Spinal cord (tissue), 10 donors: ENCODE measurements at places on chromosomes 13 and 19. TPM values are rescaled to one million over a fixed set of nuclear protein-coding genes. Genes with fewer than 3 reads are reported as not detected.

DNA sequence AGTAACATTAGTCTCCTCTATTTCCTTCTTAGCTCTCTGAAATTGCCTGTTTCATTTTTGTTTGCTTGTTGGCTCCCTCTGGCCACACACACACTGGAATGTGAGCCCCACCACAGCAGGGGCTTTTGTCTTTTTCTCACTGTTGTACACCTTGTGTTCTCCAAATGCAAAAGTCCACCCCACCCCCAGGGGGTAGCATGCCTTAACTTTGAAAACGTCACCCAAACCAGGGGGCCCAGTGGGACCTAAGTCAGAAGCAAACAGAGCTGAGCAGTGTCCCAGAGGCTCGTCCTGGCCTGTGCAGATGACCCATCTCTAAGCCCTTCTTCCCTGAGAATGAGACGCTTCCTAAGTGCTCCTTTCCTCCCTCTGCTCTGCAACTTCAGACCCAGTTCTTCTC is 614.1 kb downstream of the UQCRFS1 start:
- no peak overlapping the region for H3K27ac ChIP-seq
- DNase-seq: no peak

WTIP gene
- 39.9 TPM for total RNA-seq

- DNase-seq: no peak
- H3K36me3 ChIP-seq: no peaks in the 10 kb centered on the region
- peaks cover 2% of the 10 kb centered on the region for H3K4me1 ChIP-seq
- H3K27ac ChIP-seq: no peak overlapping the region
- no peaks in the 10 kb centered on the region for H3K27me3 ChIP-seq
These were observed 152.0 kb downstream of the NUFIP1 start for GRCh38 chr13:44837250-44837649.

GRCh38 chr19:408902-409515 is at the start of gene C2CD4C:
TSS of gene C2CD4C (minus strand) at chr19:409147. CDS start at chr19:408361, 786 bp downstream.
- peaks cover 27% of the 10 kb centered on the region for H3K36me3 ChIP-seq
- peak within 1 kb of the TSS; percentile 28 for H3K4me3 ChIP-seq
- H3K27ac ChIP-seq: no peak within 1 kb of the TSS
- DNase-seq: peak; percentile 87
- H3K27me3 ChIP-seq: peaks cover 9% of the 10 kb centered on the region
- H3K4me1 ChIP-seq: peaks cover 57% of the 10 kb centered on the region

ZNF681 gene
- total RNA-seq: 5.5 TPM

GRCh38 chr19:43420954-43421353 is 6.3 kb downstream of the TEX101 start:
- no peak overlapping the region for H3K27ac ChIP-seq
- H3K4me3 ChIP-seq: no peak overlapping the region
- H3K27me3 ChIP-seq: no peaks in the 10 kb centered on the region
- no peak for DNase-seq

- no peak overlapping the region for H3K27ac ChIP-seq
- DNase-seq: no peak
- no peaks in the 10 kb centered on the region for H3K36me3 ChIP-seq
- H3K4me3 ChIP-seq: no peak overlapping the region
- H3K4me1 ChIP-seq: peaks cover 2% of the 10 kb centered on the region
These were observed 125.9 kb downstream of the CDK8 start for GRCh38 chr13:26379831-26380230.

SCN1B gene
- 5.8 TPM for total RNA-seq

DNA sequence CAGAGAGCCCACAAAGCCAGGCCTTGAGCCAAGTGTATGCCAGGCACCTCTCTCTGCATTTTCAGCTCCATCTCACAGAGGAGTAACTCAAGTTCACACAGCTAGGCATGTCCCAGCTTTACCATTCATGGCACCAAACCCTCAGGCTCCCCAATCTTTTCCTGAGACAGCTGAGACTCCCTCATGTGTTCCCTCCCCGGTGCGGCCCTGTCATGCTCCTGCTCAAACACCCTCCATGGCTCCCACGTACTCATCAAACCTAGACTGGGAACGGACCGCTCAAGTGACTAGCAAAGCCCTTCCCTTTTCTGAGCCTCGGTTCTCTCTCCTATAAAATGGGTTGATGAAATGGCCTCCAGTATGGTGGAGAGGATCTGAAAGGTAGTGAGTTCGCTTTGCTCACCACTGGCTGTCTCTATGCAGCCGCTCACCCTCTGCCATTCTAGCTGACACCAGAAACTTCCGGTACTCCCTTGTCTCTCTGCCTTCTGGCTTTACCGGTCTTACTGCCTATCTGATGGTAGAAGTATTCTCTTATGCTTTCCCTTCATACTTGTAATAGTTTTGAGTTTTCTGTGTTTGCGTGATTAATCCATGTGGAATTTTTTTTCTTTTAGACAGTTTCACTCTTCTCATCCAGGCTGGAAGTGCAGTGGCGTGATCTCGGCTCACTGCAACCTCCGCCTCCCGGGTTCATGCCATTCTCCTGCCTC is 7.8 kb upstream of the SLC44A2 start:
- peaks cover 25% of the 10 kb centered on the region for H3K36me3 ChIP-seq
- peaks cover 5% of the 10 kb centered on the region for H3K4me1 ChIP-seq
- no peak overlapping the region for H3K27ac ChIP-seq
- no peak for DNase-seq

DNA sequence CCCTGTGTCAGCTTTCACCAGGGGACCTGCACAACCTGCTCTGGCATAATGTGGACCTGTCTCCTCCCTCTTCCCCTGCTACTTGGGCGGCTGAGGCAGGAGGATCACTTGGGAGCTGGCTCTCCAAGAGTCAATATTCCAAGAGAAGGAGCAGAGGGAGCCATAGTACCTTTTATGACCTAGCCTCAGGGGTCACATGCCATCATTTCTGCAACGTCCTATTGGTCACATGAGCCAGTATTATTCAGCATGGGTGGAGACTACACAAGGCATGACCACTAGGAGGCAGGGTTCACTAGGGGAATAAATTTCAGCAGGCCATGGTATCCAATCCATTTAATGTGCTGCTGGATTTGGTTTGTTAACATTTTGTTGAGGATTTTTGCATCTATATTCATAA is 12.0 kb upstream of the SHFL start:
- H3K27me3 ChIP-seq: no peaks in the 10 kb centered on the region
- no peak overlapping the region for H3K27ac ChIP-seq
- no peaks in the 10 kb centered on the region for H3K36me3 ChIP-seq
- H3K4me1 ChIP-seq: no peaks in the 10 kb centered on the region
- no peak overlapping the region for H3K4me3 ChIP-seq
- no peak for DNase-seq

DNA sequence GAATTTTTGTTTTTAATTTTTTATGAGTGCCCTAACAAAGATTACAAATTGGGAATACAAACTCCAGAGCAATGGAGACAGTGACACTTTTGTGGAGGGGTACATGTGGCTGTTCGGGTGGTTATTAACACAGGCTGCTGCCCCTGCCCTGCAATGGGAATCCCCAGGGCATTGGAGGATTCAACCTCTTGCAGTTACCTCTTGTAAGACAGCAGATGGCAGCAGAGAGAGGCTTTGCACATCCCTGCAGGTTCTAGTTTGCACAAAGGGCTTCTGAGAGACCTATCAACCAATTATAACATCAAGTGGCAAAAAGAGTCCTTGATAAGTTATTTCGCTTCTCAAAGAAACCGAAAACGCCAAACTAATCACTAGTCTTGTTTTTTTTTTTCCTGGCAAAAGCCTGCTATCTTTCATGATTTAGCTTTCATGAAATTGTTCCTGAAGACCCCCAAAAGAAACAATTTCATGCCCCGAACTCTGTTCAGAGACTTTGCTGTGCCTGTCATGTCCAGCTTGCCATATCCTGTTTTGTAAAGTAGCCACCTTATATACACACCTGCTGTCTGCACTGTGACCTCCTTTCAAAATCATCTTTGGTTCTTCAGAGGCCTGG is 10.4 kb downstream of the GJB2 start:
- H3K36me3 ChIP-seq: no peaks in the 10 kb centered on the region
- DNase-seq: no peak
- no peak overlapping the region for H3K4me3 ChIP-seq
- H3K4me1 ChIP-seq: peaks cover 6% of the 10 kb centered on the region
- H3K27me3 ChIP-seq: peaks cover 20% of the 10 kb centered on the region

QPCTL gene
- 5.2 TPM for total RNA-seq

DNA sequence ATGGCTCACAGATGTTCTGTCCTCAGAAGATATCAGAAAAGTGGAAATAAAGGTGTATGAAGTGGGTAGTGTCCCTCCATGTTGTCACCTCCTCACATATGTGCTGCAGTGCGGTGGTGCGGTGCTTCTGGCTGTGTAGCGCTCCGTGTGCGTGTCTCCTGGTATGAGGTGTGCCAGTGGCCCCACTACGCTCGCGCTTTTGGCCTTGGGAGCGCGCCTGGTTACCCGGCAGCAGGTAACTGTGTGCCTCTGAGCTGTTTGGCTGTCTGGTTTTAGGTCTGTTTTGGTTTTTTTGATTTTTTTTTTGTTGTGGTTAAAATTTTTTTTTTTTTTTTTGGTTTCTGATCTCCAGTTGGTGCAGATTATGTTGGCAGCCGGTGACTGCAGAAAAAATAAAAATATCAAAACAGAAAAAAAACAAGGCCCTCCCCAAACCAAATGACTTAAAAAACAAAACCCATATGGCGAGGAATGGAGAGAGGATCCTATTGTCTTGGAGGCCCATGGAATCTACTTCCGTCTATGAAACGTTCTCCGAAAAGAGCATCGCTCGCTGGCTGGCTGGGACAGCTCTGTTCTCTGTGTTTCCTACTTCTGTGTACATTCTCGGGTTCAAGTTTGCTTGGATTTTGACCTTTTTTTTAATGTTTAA is 7.9 kb downstream of the HNRNPL start:
- no peaks in the 10 kb centered on the region for H3K4me1 ChIP-seq
- no peak for DNase-seq
- H3K27me3 ChIP-seq: no peaks in the 10 kb centered on the region
- no peak overlapping the region for H3K27ac ChIP-seq
- peaks cover 99% of the 10 kb centered on the region for H3K36me3 ChIP-seq

DNA sequence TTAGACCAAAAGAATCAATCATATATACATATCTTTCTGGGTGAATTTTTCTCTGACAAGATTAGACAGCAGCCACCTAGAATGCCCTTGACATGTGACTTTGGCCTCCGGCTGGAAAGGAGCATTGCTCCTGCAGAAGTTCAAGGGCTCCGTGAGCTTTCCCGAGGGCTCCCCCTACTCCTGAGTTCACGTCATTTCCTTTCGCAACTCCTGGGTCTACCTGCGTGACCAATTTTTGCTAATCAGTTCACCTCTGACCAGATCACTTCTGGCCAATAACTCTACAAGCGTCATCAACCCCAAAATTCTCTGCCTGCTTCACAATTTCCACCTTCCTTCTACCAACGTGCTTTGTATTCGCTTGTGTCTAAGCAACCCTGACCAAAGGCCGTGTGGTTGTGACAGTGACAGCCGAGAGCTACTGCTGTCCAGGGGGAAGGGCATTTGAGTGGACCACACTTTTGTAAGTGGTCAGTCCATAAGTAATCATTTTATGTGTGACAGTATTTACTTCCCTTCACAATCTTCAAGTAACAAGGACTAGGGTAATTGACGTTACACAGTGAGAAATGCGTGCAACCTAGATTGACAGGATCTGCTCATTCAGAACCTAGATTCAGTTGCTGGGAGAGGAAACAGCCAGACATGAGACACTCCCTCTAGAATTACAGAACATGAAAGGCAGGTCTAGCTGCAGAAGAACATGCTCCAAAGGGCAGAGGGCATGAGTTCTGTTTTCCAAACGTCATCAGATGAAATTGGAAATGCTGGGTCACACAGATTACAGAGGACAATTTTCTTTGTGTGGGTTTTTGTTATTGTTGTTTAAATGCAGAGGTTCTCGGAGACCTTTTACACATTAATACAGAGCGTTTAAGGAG is 145.9 kb upstream of the SPACA7 start:
- H3K36me3 ChIP-seq: no peaks in the 10 kb centered on the region
- DNase-seq: no peak

DNA sequence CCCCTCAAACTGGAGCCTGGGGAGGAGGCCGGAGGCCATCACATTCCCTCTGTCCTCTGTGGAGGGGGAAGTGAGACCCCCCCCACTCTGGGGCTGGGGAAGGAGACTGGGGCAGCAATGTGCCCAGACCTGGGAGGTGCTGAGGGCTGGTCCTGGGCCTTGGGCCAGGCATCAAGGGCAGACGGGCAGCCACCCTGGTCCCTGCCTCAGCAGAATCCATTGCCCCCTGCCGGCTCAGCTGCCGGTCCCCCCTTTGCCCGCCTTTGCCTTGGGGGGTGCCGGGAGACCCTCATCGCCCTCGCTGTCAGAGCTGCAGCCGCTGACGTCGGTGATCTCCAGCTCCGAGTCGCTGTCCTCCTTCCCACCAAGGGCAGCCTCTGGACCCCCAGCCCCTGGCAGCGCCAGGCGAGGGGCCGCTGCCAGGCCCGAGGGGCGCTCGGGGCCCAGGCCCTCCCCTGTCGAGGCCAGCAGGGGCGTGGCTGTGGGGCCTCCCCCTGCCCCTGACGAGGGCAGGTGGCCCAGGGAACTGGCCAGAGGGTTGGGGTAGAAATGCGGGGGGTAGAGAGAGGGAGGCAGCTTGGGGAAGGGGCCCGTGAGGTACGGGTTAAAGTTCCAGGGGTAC is 20.1 kb downstream of the ERFL start:
- H3K27me3 ChIP-seq: peaks cover 34% of the 10 kb centered on the region
- H3K27ac ChIP-seq: no peak overlapping the region
- DNase-seq: no peak

DNA sequence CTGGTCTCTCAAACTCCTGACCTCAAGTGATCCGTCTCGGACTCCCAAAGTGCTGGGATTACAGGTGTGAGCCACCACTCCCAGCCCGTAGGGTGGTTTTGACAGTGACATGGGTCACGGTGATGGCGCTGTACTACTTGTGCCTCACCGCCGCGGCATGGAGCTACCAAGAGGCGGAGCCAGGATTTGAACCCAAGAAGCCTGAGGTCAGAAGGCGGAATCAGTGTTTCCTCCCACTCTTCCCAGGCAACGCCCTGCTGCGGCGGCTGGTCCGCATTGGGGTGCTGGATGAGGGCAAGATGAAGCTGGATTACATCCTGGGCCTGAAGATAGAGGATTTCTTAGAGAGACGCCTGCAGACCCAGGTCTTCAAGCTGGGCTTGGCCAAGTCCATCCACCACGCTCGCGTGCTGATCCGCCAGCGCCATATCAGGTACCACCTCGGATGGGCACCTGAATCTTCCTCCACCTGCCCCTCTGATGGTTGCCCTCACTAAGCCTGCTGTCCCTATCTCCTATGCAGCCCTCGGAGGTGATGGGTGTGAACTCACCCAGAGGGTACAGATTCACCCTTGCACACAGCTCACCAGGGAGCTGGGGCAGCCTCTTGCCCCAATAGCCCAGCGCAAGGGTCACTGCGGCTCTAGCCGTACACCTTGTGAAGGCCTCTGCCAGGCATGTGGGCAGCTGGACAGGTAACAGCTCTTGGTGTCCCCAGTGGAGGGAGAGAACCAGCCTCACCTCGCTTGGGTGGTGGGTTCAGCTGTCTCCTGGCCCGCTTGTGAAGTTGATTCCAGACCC is 5.6 kb downstream of the RPS9 start:
- H3K27ac ChIP-seq: no peak overlapping the region
- peaks cover 76% of the 10 kb centered on the region for H3K36me3 ChIP-seq
- no peaks in the 10 kb centered on the region for H3K27me3 ChIP-seq
- H3K4me1 ChIP-seq: peaks cover 30% of the 10 kb centered on the region

GRCh38 chr19:47411101-47411500 is 8.2 kb downstream of the MEIS3 start:
- H3K27ac ChIP-seq: no peak overlapping the region
- DNase-seq: no peak
- no peaks in the 10 kb centered on the region for H3K27me3 ChIP-seq
- no peak overlapping the region for H3K4me3 ChIP-seq
- H3K36me3 ChIP-seq: peaks cover 63% of the 10 kb centered on the region
